ENCODE measurements at places on chromosomes 6 and 20.

DNA sequence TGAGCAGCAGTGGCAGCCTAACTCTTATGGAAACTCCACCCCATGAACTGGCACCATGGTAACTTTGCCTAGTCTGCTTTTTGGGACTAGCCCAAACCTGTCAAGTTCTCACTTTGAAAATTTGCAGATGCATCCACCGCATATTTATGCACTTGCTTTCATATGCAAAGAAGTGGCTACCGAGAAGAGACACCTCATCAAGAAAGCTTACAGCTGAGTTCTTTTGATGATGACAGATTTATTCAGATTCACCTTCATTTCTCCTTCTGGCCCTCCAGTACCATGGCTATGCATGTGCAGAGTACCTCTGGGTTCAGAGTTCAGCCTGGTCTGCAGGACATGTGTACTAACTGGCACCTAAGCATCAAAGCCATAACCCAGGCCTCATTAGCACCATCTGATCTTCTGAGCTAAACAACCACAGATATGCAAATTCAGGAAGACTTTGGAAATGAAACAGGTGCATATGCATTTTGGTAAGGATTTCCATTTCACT, 154.3 kb upstream of the TENT5A start:
- DNase-seq: no peak

DNA sequence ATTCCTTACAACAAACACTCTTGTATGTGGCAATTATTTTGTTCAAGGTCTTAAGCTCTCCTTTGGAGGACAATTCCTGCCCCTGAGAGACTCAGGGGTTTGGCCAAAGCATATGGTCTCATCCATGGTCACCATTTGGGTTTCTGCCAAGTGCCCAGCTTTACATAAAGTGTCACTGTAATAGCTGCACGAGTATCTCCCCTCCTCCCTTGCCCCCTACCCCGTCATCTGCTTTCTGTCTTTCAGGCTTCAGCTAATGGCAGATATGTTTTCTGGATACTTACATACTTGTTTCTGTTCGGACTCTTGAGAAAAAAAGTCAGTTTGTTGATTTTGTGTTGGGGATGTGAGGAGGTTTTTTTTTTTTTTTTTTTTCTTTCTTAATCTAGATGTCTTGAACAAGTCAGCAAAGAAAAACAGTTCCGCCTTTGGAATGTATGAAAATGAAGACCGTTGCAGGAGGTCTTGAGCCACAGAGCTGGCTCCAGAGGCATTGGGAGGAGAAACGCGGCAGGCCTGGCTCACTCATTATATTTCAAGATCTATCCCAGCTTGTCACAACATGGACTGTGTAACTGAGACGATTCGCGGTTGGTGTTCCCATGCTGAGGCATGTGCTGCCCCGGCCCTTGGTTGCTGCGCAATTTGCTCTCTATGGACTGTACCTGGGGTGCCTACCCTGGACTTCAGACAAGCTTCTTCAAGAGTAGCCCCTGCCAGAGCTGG, 32.6 kb upstream of the STX16 start:
- peak; percentile 72 for DNase-seq

- no peak for DNase-seq
Observed at GRCh38 chr6:118890997-118891790, 2.8 kb upstream of the ASF1A start.

- DNase-seq: no peak
Observed at GRCh38 chr20:45406260-45407066, 1.6 kb upstream of the DBNDD2 start.

GRCh38 chr6:119034827-119035458, 43.5 kb downstream of the FAM184A start:
- peak; percentile 24 for DNase-seq

DNA sequence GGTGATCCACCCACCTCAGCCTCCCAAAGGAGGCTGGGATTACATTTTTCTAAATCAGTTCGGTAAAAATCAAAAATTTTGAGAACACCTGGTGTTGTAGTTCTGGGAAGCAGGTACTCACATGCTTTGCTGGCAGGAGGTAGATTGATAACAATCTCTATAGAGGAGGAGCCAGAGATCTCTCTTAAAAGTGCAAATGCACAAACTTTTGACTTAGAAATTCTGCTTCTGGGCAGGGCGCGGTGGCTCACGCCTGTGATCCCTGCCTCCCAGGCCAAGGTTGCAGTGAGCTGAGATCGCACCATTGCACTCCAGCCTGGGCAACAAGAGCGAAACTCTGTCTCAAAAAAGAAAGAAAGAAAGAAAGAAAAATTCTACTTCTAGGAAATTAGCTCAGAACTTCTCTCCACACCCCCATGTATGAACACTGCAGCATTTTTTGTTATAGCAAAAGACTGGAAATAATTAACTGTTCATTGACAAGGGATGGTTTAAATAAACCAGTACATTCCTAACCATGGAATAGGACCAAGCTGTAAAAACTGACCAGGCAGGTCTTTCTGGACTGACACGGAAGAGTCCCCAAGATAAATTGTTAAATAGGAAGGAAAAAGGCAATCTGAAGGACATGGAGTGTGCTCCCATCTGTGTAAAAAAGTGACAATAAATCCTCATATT, 14.4 kb upstream of the TRIB3 start:
- no peak for DNase-seq

DNA sequence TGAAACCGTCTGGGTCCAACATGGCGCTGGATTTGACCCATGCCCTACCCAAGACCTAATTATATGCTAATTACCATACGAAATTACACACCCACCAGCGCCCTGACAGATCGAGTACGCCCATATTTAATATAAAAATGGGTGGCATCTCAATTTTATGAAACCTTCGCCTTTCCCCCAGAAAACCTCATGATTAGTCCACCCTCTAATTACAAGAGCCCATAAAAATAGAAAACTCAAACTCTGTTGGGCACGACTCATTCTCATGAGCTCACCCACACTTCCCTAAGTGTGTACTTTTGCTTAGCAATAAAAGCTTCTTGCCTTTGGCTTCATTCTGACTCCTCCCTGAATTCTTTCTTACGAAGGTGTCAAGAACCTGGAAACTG, 136.4 kb downstream of the OR2B2 start:
- no peak for DNase-seq

DNA sequence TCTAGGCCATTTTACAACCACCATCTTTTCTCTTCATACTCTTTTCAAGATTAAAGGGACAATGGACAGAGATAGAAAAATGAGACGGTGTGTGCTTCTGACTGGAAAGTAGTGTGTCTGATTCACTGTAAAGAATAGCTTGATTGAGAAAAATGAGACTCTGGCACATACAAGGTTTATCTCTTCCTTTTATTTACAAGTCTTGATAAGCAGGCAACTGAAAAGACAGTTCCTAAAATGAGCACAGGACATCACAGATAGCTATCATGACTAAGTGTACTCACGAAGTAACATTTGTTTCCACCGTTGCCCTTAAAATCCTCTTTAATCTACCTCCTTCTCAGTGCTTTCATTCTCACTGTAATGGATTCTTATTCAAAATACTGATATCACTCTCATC, 383.0 kb downstream of the TBC1D32 start:
- no peak for DNase-seq

DNA sequence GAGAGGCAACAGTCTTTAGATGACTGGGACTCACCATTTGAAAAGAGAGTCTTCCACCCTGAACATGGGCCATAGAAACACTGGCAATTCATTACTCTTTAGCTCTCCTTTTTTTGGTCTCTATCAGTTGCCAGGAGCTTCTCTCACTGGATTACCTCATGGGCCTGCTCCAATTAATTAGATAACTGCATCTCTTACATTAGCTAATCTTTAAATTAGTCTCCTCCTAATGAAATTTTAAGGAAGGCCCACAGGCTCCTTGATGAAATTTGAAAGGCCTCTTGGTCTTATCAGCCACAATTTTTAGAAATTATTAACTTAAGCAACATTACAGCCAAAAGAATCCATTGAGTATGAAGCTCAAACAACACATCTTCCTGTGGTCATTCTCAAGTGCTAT, 184.4 kb downstream of the UNC5CL start:
- no peak for DNase-seq

- no peak for DNase-seq
Observed at GRCh38 chr6:155001482-155001881, 6.4 kb downstream of the TIAM2 start.

GRCh38 chr6:3324262-3324942, 65.7 kb downstream of the PSMG4 start:
- no peak for DNase-seq

- DNase-seq: no peak
Observed at GRCh38 chr6:43469947-43470346, 7.4 kb upstream of the TJAP1 start.

GRCh38 chr20:61765871-61766654, 299.6 kb downstream of the TAF4 start:
- no peak for DNase-seq

GRCh38 chr20:46237227-46237626, 71.1 kb downstream of the CDH22 start:
- DNase-seq: no peak

GRCh38 chr20:45394221-45395113, 13.6 kb upstream of the DBNDD2 start:
- DNase-seq: no peak

DNA sequence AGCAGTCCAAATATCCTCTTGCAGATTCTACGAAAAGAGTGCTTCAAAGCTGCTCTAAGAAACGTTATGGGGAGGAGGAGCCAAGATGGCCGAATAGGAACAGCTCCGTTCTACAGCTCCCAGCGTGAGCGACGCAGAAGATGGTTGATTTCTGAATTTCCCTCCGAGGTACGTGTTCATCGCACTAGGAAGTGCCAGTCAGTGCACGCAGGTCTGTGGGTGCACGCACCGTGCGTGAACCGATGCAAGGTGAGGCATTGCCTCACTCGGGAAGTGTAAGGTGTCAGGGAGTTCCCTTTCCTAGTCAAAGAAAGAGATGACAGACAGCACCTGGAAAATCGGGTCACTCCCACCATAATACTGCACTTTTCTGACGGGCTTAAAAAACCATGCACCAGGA, 272.1 kb upstream of the DEFB115 start:
- no peak for DNase-seq

DNA sequence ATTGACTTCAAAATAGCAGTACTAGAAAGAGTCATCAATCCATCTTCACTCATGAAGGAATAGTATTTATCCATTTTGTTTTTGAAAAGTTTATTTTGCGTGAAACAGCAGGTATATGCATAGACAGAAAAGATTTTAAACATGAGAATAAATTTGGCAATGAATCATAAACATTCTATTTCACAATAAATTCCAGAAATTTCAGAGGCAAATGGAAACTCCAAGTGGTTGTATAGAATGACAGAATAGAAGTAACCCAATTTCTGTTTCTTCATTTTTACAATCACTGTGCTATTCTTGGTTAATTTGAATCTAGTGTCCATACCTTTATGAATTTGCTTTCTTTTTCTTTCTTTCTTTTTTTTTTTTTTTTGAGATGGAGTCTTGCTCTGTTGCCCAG, 173.0 kb upstream of the ECI2 start:
- no peak for DNase-seq

- DNase-seq: no peak
Observed at GRCh38 chr20:15656124-15656523, 917.1 kb downstream of the KIF16B start.

DNA sequence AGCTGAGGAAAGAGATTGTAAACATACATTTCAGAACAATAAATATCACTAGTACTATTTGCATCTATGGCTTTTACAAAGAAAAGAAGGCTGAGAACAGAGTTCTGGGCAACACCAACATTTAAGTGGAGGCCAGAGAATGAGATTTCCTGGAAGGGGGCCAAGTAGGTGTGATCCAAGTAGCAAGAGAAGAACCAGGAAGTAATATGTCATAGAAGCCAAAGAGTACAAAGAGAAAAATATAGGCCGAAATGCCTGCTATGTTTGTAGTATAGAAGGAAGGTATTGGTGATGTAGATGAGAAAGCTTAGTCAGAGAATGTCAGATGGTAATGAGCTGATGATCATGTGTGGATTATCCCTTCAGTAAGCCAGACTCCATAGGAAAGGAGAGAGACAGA, 94.5 kb downstream of the PERP start:
- DNase-seq: no peak

DNA sequence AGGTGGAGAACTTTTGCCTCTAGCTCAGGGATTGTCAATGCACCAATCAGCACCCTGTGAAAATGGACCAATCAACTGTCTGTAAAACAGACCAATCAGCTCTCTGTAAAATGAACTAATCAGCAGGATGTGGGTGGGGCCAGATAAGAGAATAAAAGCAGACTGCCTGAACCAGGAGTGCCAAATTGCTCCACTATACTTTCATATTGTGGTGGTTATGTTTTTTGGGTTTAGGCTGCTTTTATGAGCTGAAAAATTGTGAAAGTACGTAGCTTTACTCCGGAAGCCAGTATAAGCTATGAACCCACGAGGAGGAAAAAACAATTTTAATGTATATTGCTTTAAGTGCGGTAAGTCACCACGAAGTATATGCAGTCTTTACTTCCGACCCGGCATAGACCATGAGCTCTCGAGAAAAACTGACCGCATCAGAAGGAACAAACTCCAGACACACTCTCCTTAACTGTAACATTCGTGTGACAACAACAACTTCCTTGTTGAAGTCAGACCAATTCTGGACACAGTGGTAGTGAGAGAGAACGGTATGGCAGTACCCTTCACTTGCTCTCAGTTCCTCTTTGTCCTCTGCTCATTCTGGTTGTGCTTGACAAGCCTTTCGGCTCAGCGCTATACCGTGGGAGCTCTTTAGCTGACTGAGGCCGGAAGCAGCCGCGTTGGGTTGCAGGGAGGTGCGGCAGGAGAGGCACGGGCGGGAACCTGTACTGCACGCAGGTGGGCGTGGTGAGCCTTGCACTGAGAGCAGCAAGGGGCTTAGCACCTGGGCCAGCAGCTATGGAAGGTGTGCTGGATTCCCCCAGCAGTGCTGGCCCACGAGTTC, 81.9 kb upstream of the E2F3 start:
- no peak for DNase-seq

DNA sequence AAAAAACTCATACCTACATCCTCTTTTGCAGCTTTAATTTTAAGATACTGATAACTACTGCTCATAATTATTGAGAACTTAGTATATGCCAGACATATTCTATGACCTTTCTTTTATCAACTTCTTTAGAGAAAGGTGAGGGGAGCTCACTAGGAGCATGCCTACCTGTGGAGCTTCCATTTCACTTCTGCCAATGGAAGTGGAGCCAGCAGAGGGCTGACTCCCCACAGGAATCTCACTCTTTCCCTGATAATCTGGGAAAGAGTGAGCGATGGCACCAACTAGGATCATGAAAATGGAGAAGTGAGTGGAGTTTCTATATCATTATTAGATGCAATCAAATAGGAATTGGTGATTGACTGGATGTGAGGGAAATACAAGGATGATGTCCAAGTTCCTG, 484.9 kb downstream of the LMBRD1 start:
- no peak for DNase-seq

DNA sequence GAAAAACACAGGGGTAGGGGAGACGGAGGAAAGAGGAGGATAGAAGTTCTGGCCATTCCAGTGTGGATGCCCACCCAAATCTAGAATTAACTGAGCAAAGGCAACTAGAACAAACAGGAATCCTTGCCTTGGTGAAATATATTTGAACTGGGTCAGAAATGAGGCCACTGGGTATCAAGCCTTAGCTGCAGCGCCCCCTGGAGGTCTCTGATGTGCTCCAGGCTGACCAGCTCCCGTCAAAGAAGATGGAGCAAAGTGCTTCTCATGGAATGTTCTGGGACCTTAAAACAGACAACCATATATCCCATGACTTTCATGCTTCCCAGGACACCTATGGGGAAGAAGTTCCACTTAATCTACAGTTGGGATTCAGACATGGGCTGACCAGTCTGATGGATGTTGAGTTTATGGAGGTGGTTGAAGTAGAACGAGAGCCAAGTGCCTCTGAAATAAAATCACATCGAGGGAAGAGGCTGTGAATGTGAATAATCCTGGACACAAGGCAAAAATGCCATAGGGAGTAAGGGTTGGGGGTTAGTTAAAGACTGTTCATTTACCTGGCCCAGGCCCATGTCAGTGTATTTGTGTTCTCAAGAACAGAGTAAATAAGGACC, 50.4 kb downstream of the HLA-DPB1 start:
- no peak for DNase-seq
